ENCODE measurements at places on chromosomes 4 and X. TPM values are rescaled to one million over a fixed set of nuclear protein-coding genes. Genes with fewer than 3 reads are reported as not detected.

DNA sequence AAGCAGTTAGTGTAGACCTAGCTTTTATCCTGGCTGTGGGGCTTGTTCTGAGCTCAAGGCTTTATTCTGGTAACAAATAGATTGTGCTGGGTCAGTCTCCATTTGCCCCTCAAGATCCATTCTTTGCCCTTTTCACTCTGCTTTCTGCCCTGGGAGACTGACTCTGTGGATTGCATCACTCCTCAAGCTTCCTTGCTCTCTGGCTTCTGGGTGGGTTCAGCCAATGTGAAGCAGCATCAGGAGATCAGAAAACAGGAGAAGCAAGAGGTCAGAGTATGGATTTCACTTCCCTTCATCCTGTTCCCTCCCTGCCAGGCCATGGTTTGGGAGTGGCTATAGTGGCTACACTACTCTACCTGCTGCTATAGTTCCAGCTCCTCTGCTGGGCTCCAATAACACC, 184.1 kb upstream of the NDP start:
- H3K36me3 ChIP-seq: no peaks in the 10 kb centered on the region
- no peaks in the 10 kb centered on the region for H3K27me3 ChIP-seq
- no peak for DNase-seq
- H3K27ac ChIP-seq: no peak overlapping the region
- H3K4me3 ChIP-seq: no peak overlapping the region
- no peaks in the 10 kb centered on the region for H3K4me1 ChIP-seq

- DNase-seq: peak; percentile 34
- H3K27me3 ChIP-seq: no peaks in the 10 kb centered on the region
- H3K4me1 ChIP-seq: peaks cover 39% of the 10 kb centered on the region
- no peak overlapping the region for H3K27ac ChIP-seq
- H3K36me3 ChIP-seq: no peaks in the 10 kb centered on the region
These were observed 74.1 kb downstream of the NBDY start for GRCh38 chrX:56802921-56803849.

SPACA5 gene
- total RNA-seq: not detected

DNA sequence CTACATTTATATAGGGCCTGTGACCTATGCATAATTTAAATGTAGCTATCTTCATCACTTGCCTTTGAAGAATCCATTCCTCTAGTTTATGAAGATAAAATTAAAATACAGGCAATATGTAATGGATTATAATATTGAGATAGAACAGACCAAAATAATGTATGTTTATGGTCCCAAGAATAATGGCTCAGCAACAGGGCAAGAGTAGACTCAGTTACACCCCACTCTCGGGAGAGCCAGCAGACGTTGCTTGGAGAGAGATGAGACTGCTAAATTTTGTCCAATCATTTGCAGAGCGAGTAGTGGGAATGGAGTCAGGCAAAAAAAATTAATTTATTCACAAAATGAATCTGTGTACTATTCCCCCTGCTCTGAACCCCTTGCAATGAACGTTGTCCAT, 223.2 kb upstream of the FAT4 start:
- H3K4me1 ChIP-seq: no peaks in the 10 kb centered on the region
- H3K4me3 ChIP-seq: no peak overlapping the region
- H3K27ac ChIP-seq: no peak overlapping the region
- H3K36me3 ChIP-seq: no peaks in the 10 kb centered on the region
- H3K27me3 ChIP-seq: no peaks in the 10 kb centered on the region
- DNase-seq: no peak

GRCh38 chr4:7067126-7067451, 775 bp downstream of the GRPEL1 start:
- H3K36me3 ChIP-seq: peaks cover 22% of the 10 kb centered on the region
- peak overlapping the region; percentile 91 for H3K4me3 ChIP-seq
- H3K27me3 ChIP-seq: no peaks in the 10 kb centered on the region
- DNase-seq: no peak
- H3K27ac ChIP-seq: peak overlapping the region; percentile 69

DNA sequence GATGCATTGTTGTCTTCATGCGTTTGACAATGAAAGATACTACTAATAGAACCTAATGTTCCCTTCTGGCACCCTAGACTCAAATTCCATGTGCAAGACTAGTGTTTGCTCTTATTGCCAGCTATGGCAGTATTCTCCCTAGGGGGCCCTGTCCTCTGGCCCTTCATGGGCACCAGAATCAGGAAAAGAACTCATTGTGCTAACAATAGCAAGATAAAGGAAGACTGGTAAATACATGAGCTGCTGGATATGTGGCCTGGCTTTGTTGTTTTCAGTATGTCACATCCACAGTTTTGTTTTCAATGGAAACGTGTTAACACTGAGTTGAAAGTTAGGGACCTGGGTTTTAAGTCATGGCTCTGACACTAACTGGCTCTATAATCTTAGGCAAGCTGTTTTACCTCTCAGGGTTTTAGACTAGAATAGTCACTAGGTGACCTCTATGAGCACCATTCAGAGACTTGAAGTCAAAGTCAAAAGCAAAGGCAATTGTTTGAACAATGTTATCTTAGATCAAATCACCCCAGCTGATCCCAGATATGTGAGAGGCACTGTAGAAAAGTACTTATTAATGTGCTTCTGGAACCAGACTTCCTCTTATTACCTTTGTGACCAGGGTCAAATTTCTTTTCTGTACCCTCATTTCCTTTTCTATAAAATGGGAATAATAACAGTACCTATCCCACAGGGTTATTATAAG, 253.7 kb upstream of the DIAPH2 start:
- no peak overlapping the region for H3K4me3 ChIP-seq
- H3K27me3 ChIP-seq: no peaks in the 10 kb centered on the region
- no peaks in the 10 kb centered on the region for H3K4me1 ChIP-seq
- no peak for DNase-seq
- H3K27ac ChIP-seq: no peak overlapping the region

DNA sequence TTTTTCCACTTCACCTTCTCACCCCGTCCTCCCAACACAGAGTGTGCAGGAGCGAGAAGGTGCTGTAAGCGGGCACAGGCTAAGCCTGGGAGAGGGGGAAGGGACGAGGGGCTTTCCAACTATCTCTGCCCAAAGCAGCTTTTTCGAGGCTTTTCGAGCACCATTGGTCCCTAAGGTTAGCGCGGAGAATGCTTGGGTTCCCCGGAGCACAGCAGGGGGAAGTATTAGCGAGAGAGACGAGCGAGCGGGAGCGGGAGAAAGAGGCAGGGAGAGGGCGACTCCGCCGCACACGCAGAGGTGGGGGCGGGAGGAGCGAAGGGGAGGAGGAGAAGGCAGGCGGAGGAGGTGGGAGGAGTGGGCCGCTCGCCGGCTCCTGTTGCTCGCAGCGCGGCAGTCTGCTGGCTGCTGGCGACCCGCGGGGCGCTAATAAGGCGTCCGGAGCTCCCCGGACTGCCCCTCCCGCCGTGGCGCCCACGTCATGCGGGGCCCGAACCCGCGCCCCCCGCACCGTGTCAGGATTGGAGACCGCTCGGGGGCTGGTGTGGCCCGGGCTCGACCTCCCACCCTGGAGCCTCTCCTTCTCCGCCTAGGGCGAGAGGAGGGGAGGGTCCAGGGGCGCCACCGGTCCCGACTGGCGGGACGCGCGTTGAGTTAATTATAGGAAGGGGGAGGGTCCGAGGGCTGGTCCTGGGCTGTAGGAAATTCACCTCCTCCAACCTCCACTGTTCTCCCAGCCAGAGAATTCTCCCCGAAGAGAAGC, at the start of gene ADAMTS3:
TSS of gene ADAMTS3 (minus strand) at position 263 of the 760 bp plus-strand sequence. CDS start 459 bp downstream, outside the sequence.
- peaks cover 20% of the 10 kb centered on the region for H3K27me3 ChIP-seq
- DNase-seq: no peak
- peaks cover 12% of the 10 kb centered on the region for H3K4me1 ChIP-seq
- H3K4me3 ChIP-seq: no peak within 1 kb of the TSS
- H3K36me3 ChIP-seq: no peaks in the 10 kb centered on the region

DNA sequence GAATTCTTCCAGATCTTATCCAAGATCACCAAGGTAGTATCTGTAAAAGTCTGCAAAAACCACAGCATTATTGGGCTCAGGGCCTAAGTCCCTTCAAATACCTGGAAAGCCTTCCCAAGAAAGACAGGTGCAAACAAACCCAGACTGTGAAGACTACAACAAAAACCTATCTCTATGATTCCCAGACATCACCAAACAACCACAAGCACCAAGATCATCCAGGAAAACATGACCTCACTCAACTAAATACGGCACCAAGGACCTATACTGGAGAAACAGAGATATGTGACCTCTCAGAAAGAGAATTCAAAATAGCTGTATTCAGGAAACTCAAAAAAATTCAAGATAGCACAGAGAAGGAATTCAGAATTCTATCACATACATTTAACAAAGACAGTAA, 15.3 kb downstream of the TCEAL1 start:
- no peaks in the 10 kb centered on the region for H3K4me1 ChIP-seq
- H3K27ac ChIP-seq: no peak overlapping the region

EXOC1 gene
- 25.8 TPM for total RNA-seq

CFI gene
- not detected for total RNA-seq

DNA sequence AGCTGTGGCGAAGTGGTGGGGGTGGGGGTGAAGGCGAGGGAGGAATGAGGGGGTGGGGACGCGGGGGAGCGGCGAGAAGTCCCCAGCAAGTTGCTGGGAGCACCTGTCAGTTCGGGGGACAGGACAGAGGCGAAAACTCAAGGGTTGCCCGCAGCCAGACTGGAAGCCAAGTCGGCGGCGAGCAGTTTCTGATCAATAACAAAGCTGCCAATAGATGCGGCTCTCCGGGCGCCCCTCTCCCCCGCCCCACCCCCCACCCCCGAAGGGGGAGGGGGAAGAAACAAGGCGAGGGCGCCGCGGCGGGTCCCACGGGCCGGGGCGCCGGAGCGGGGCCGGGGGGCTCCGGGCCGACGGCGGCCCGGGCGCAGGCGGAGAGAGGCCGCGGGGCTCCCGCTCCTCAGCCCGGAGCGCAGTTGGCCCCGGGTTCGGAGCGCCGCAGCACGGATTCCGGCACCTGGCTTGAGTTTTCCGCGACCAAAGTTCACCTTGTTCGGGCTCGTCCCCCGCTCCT, 379 bp downstream of the PDGFC start:
- H3K4me1 ChIP-seq: peaks cover 12% of the 10 kb centered on the region
- no peaks in the 10 kb centered on the region for H3K36me3 ChIP-seq
- H3K27me3 ChIP-seq: peaks cover 14% of the 10 kb centered on the region
- peak overlapping the region; percentile 44 for H3K4me3 ChIP-seq

DNA sequence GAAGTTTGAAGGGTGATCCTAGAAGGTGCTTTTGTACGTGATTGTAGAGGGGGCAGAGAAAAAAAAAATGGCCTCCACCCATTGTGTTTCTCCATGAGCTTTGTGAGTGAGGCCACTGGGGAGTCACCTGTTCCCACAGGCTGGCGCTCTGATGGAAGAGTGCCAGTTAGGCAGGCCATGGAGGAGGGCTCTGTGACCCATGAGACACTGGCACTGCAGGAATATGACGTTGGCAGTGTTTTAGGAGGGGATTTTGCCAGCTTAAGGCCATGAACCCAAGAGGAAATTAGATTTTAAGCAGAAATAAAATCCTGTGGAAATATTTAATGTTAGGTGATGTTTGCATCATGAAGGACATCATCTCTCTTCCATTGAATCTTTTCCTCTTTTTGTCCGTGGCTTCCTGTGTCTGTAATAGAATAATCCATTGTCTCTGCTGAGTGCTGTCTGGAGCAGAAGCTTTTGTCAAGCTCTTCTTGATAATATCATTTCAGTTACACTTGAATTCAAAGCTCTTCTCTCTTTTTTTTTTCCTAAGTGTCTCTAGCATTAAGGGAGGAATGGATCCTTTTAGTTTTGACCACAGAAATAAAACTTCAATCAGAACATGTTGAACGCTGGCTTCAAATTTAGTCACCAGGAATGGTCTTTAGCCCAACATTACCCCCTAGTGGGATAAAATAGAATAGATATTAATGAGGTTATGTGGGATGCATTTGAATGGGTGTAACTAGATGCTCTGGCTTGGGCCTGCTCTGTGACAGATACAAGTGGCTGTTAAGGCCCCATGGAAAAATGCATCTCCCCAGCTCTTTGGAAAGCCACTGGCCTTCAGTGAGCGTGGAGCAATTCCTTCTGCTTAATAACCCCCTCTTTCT, 41.0 kb upstream of the UCP1 start:
- H3K27ac ChIP-seq: no peak overlapping the region
- no peaks in the 10 kb centered on the region for H3K4me1 ChIP-seq
- no peaks in the 10 kb centered on the region for H3K27me3 ChIP-seq
- H3K4me3 ChIP-seq: no peak overlapping the region
- H3K36me3 ChIP-seq: no peaks in the 10 kb centered on the region

DNA sequence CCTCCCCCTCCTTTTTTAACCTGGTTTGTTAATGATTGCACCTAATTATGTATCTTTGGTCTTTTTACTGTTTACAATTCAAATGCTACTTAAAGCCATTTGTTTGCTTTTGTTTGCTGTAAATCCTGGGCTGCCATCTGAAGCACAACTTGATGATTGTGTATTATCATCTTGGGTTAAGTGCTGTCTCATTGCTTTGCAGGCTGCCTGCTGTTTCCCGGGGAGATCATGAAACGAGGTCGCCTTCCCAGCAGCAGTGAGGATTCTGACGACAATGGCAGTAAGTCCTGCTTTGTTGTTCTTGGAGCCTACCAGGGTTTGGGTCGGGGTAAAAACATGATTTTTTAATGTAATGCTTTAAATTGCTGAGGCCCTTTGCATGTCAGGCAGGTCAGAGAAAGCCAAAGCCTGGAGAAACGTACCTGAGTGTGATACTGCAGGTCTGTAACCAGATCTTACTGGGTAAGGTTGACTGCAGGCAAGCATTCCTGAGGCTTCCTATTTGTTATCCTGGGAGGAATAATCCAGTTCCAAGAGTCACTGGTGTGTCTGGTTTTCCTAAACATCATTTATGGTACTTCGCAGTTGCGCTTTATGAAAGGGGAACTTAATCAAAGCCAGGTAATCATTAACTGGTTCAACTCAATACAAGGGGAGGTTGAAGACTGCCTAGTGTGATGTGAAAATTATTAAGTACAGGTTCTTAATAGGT, 22.2 kb downstream of the JADE1 start:
- no peaks in the 10 kb centered on the region for H3K27me3 ChIP-seq
- H3K4me3 ChIP-seq: no peak overlapping the region
- peaks cover 11% of the 10 kb centered on the region for H3K4me1 ChIP-seq
- H3K36me3 ChIP-seq: peaks cover 26% of the 10 kb centered on the region
- DNase-seq: no peak

DNA sequence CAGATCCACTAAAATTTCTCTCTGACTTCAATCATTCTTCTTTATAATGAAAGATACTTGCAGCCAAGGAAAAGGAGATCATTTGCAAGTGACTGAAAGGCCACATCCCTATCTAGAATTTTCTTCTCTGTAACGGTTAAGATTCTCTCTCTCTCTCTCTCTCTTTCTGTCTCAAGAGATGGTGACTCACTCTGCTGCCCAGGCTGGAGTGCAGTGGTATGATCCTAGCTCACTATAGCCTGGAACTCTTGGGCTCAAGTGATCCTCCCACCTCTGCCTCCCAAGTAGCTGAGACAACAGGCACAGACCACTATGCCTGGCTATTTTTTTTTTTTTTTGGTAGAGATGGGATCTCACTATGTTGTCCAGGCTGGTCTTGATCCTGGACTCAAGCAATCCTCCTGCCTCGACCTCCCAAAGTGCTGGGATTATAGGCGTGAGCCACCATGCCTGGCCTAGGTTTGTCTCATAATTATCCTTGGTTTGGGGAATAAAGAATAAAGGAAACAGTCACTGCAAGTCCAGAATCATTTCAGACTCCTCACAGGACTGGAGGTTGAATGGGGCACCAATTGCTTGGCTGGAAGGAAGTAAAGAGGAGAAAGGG, 33.3 kb upstream of the GALNT7 start:
- H3K36me3 ChIP-seq: no peaks in the 10 kb centered on the region
- no peaks in the 10 kb centered on the region for H3K4me1 ChIP-seq
- H3K27me3 ChIP-seq: no peaks in the 10 kb centered on the region
- no peak overlapping the region for H3K4me3 ChIP-seq
